Kidney (tissue), 22 donors: ENCODE measurements at places on chromosomes 4 and X. TPM values are rescaled to one million over a fixed set of nuclear protein-coding genes. Genes with fewer than 3 reads are reported as not detected.
A peak's percentile ranks its signal among the peaks of the same experiment; 100 is the strongest.

- peak overlapping the region; percentile 68 for H3K27ac ChIP-seq
- no peaks in the 10 kb centered on the region for H3K27me3 ChIP-seq
- peak; percentile 87 for DNase-seq
- no peaks in the 10 kb centered on the region for H3K36me3 ChIP-seq
- no peaks in the 10 kb centered on the region for H3K4me1 ChIP-seq
These were observed 59.8 kb downstream of the ANK2 start for GRCh38 chr4:113109106-113109718.

DNA sequence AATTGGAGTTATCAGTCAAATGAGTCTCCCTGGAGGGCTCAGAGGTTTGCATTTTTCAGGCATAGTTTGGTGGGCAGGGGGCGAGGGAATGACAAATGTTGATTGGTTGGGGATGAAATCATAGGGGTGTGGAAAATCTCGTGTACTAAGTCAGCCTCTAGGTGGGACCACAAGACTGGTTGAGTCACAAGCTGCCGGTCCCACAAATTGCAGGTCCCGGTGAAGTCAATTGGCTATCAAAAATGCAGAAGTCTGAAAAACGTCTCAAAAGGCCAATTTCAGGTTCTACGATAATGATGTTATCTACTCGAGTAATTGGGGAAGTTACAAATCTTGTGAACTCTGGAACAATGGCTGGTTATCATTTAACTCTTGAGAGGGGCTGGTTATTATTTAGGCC, 98.8 kb upstream of the DHX15 start:
- H3K4me3 ChIP-seq, result no peak overlapping the region
- DNase-seq, result no peak
- H3K4me1 ChIP-seq, result no peaks in the 10 kb centered on the region
- no peak overlapping the region for H3K27ac ChIP-seq

DNA sequence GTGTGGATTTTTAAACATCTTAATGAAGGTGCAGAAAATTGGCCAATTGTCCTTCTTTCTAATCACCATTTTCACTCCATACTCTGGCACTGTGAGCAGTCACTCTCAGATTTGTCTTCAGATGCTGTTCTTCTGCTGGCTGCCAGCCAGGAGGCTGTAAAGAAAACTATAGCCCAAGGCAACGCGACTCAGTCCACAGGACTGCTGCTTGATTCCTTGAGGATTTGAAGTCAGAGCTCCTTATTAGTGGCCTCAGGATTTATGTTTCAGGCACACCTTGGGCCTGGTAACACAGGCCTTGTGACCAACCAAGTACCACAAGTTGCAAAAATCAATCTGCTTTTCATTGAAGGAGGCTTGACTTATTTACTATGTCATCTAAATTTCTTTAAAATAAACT, 342.6 kb downstream of the GPM6A start:
- H3K4me1 ChIP-seq, result no peaks in the 10 kb centered on the region
- H3K36me3 ChIP-seq, result no peaks in the 10 kb centered on the region
- H3K4me3 ChIP-seq, result no peak overlapping the region
- no peak for DNase-seq
- no peak overlapping the region for H3K27ac ChIP-seq

DNA sequence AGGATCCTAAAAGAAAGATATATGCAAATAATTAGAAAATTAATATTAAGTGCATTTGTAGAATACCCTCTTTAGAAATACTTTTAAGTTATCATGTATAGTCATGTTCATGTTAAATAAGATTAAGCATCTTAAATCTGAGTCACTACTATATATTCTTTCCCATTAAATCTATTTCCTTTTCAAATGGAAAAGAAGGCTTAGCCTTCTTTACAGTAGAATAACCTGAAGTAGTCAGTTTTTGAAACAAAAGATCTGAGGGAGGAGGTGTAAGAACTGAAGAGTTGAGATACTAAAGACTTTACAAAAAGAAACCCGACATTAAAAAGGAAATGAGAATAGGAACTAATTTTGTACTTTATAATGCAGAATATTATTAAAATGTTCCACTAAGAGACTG, 14.7 kb upstream of the HSD17B13 start:
- H3K4me1 ChIP-seq, result no peaks in the 10 kb centered on the region
- H3K4me3 ChIP-seq, result no peak overlapping the region
- no peak overlapping the region for H3K27ac ChIP-seq
- no peaks in the 10 kb centered on the region for H3K36me3 ChIP-seq
- no peaks in the 10 kb centered on the region for H3K27me3 ChIP-seq
- no peak for DNase-seq

GRCh38 chr4:2296631-2297601, 35.0 kb upstream of the MXD4 start:
- no peak overlapping the region for H3K4me3 ChIP-seq
- H3K27ac ChIP-seq, result no peak overlapping the region
- H3K27me3 ChIP-seq, result no peaks in the 10 kb centered on the region
- peak; percentile 39 for DNase-seq
- no peaks in the 10 kb centered on the region for H3K36me3 ChIP-seq

DNA sequence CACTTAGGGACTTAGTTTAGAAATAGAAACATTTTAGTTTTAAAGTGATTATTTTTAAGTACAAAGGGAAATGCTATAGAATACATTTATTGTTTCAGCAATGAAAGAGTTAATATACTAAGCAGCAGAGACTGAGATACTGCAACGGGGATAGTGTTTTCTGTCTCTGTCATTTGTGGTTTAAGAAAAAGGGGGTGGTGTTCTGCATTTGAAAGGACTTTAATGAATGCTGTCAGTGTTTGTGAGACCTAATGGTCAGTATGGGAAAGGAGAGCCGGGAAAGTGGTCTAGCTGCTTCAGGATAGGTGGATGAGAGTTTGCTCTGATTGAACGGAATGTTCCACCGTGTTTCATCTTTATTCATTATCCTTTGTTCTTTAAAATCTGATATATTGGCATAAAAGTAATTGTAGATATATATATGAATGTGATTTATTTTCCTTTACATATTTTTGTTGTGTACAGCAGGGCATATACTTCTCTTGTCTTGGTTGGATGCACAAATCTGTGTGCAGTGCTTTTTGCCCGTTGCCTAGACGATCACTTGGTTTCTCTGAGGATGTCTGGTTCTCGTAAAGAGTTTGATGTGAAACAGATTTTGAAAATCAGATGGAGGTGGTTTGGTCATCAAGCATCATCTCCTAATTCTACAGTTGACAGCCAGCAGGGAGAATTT, at the start of gene KLHL5:
Gene KLHL5 (plus strand): TSS at position 139 of the 676 bp plus-strand sequence. CDS start 421 bp downstream, at position 560.
- no peaks in the 10 kb centered on the region for H3K27me3 ChIP-seq
- no peaks in the 10 kb centered on the region for H3K36me3 ChIP-seq
- H3K4me1 ChIP-seq, result peaks cover 3% of the 10 kb centered on the region

GRCh38 chr4:173167758-173168395, 734 bp upstream of the GALNT7 start:
- H3K27ac ChIP-seq, result peak overlapping the region; percentile 81
- H3K36me3 ChIP-seq, result no peaks in the 10 kb centered on the region
- H3K27me3 ChIP-seq, result no peaks in the 10 kb centered on the region
- peak overlapping the region; percentile 88 for H3K4me3 ChIP-seq

GRCh38 chrX:51876441-51876840, 17.0 kb upstream of the MAGED1 start:
- peaks cover 3% of the 10 kb centered on the region for H3K27me3 ChIP-seq
- no peaks in the 10 kb centered on the region for H3K36me3 ChIP-seq
- H3K4me1 ChIP-seq, result no peaks in the 10 kb centered on the region

GRCh38 chr4:78168029-78168428, 110.9 kb downstream of the FRAS1 start:
- H3K4me3 ChIP-seq, result no peak overlapping the region
- no peaks in the 10 kb centered on the region for H3K4me1 ChIP-seq
- DNase-seq, result no peak
- no peak overlapping the region for H3K27ac ChIP-seq

DNA sequence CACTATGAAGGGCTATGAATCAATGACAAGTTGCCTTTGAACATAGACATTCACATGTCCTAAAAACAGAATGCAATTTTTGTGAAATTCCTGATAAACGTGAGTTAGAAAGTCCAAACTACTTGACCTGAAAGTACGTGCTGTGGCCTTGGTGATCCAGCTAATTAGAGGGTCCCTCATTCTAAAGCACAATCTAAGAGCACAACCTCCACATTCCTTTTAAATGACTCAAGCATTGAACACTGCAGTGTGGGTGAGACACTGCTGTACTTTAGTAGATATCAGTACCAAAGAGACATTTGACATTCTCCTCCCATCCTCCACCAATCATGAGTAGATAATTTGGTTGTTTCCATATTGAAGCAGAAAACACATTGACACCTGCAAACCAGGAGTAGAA, 73.5 kb downstream of the FAM47B start:
- H3K27ac ChIP-seq, result no peak overlapping the region
- DNase-seq, result peak; percentile 13
- no peaks in the 10 kb centered on the region for H3K27me3 ChIP-seq
- H3K4me3 ChIP-seq, result no peak overlapping the region

DNA sequence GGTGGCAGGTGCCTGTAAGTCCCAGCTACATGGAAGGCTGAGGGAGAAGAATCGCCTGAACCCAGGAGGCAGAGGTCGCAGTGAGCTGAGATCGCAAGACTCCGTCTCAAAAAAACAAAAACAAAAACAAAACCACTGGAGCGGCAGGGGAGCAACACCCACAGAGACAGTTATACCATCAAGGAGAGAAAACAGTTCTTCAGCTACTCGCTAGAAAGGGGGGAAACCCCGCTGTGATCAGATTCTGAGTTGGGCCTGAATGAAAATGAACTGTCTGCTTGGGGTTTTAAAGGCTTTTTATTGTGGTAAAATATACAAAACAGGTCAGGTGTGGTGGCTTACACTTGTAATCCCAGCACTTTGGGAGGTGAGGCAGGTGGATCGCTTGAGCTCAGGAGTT, 16.8 kb upstream of the IRAK1 start:
- H3K4me1 ChIP-seq, result no peaks in the 10 kb centered on the region
- no peaks in the 10 kb centered on the region for H3K27me3 ChIP-seq
- DNase-seq, result no peak
- no peaks in the 10 kb centered on the region for H3K36me3 ChIP-seq

GRCh38 chr4:143353797-143354196, 17.1 kb downstream of the GAB1 start:
- H3K4me3 ChIP-seq, result no peak overlapping the region
- H3K27me3 ChIP-seq, result no peaks in the 10 kb centered on the region
- H3K4me1 ChIP-seq, result no peaks in the 10 kb centered on the region
- H3K27ac ChIP-seq, result no peak overlapping the region

DNA sequence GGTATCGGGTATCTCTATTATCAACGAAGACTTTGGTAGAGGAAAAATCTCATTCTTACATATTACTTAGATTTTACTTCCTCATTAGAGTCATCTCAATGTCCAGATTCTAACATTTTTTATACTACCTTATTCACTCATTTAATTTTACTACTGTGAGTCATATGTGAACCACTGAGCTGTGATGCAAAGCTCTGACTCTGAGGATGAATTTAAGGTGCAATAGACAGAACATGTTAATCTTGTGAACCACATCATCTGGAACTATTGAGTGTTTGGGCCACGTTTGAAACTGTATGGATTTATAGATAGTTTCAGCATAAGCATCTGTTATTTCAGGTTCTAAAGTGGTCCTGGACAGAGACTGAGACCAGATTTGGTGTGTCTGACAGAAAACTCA, 78.4 kb downstream of the PWWP3B start:
- DNase-seq, result no peak
- no peaks in the 10 kb centered on the region for H3K36me3 ChIP-seq
- no peak overlapping the region for H3K27ac ChIP-seq

DNA sequence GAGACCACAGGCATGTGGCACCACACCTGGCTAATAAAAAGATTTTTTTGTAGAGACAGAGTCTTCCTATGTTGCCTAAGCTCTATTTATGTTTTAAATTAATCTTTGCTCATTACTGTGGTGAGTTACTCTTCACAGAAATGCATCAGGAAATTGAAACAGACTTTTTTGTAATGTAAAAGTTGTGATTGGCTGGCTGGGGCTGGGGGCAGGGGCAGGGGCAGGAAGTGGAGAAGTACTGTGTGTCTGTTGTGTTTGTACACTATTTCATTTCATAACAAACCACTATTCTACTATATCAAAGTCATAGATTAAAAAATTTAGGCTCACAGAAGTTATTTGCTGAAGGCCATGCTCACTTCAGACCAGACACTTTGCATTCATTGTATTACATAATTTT, 19.1 kb upstream of the ABRAXAS1 start:
- H3K27ac ChIP-seq, result no peak overlapping the region
- no peaks in the 10 kb centered on the region for H3K27me3 ChIP-seq
- DNase-seq, result no peak
- H3K4me3 ChIP-seq, result no peak overlapping the region

DNA sequence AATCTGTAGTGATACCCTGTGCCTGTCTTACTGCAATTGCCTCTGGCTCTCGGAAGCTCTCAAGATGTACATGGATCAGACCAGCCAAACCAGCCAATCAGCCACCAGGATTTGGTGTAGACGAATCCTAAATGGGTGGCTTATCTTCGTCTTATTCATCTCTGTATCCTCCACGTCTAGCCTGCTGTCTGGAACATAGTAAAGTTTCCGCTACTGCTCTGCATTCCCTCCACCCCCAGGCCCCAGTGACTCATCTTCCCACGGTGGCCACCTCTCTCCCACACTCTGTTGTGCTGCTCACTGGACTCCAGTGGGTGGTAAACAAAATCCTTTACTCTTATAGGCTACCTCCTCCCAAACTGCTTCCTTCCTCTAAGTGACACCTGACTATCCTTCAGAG, 37.8 kb downstream of the SEPTIN6 start:
- H3K4me3 ChIP-seq, result no peak overlapping the region
- H3K4me1 ChIP-seq, result no peaks in the 10 kb centered on the region
- H3K27me3 ChIP-seq, result no peaks in the 10 kb centered on the region
- no peaks in the 10 kb centered on the region for H3K36me3 ChIP-seq
- no peak for DNase-seq

GRCh38 chr4:137701401-137701800, 169.1 kb upstream of the PCDH18 start:
- H3K36me3 ChIP-seq, result no peaks in the 10 kb centered on the region
- no peaks in the 10 kb centered on the region for H3K27me3 ChIP-seq
- H3K4me3 ChIP-seq, result no peak overlapping the region
- DNase-seq, result no peak

GRCh38 chr4:179225594-179225993, 1783.4 kb upstream of the AGA start:
- H3K27me3 ChIP-seq, result no peaks in the 10 kb centered on the region
- DNase-seq, result no peak
- H3K36me3 ChIP-seq, result no peaks in the 10 kb centered on the region
- no peaks in the 10 kb centered on the region for H3K4me1 ChIP-seq
- H3K4me3 ChIP-seq, result no peak overlapping the region

DNA sequence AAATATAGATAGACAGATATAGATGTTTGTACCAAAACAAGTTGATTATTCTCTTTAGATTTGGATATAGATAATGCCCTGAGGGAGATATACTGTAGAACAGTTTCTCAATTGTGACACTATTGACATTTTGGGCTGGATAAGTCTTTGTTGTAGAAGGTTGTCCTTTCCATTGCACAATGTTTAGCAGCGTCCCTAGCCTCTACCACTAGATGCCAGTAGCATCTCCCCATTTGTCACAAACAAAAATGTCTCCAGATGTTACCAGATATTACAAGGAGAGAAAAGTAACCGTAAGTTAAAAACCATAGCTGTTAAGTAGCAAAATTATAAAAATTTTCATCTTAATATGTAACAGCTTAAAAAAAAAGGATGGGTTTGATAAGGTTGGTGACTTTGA, 2595.3 kb downstream of the ARAP2 start:
- no peak overlapping the region for H3K4me3 ChIP-seq
- H3K27me3 ChIP-seq, result no peaks in the 10 kb centered on the region
- no peaks in the 10 kb centered on the region for H3K36me3 ChIP-seq
- DNase-seq, result no peak
- no peak overlapping the region for H3K27ac ChIP-seq
- no peaks in the 10 kb centered on the region for H3K4me1 ChIP-seq

Gene FREM3
- polyA plus RNA-seq, result not detected

Gene GUCY1A1
- 6.9 TPM for polyA plus RNA-seq

Gene MSX1
- 3.0 TPM for polyA plus RNA-seq

Gene SMIM31
- polyA plus RNA-seq, result not detected

Gene SLITRK4
- 2.8 TPM for polyA plus RNA-seq

Gene ZFP92
- polyA plus RNA-seq, result 0.47 TPM
